ENCODE measurements at places on chromosomes 6 and 20.

GRCh38 chr20:62760856-62761758 lies 35.2 kb upstream of the MRGBP start:
- no peak for DNase-seq

DNA sequence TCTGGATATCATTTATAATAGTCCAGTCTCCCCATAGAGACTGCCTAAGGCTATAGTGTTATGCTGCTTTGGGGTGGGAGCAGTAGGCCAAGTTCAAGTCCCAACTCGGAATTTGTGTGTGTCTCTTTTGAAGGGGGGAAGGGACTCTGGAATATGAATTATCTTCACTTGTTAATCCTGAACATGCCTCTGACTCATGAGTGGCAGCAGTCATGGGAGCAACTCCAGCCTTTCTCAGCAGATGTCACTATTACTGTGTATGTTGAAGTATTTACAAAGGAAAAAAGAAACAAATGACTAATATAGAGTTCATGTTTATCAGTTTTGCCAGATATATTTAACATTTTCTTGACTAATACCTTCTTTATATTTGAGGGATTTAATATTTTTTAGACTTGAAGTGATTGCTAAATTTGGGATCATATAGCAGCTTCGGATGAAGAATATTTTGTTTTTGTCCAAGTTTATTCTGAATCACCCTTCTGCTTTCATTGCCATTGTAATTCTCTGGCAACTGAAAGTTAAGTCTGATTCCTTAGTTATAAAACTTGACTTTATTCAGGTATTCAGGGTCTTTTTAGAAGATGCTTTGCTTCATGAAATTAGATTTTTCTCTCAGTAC lies 23.4 kb downstream of the FAM217A start:
- peak; percentile 29 for DNase-seq

GRCh38 chr6:112202639-112203341 lies 51.6 kb downstream of the LAMA4 start:
- no peak for DNase-seq

DNA sequence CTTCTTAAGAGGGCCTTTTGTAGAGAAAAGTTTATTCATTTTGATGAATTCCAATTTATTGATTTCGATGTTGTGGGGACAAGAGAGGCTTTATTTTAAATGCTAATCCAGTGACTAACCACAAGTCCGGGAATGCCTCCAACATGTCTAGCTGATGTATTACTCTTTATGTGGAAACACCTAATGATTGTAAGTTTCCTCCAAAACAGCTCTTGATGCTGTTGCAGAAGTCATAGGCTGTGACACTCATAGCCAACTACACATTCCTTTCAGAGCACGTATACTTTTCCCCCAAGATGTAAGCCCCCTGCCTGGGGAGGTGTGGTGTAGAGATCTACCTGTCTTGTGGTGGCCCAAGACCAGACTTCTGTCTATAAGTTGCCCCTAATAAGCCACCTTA lies 61.3 kb upstream of the RNF24 start:
- DNase-seq, result no peak

GRCh38 chr6:69974193-69974592 lies 107.8 kb downstream of the COL19A1 start:
- DNase-seq, result no peak

- no peak for DNase-seq
Observed at GRCh38 chr6:122075084-122075838, 324.2 kb upstream of the HSF2 start.

DNA sequence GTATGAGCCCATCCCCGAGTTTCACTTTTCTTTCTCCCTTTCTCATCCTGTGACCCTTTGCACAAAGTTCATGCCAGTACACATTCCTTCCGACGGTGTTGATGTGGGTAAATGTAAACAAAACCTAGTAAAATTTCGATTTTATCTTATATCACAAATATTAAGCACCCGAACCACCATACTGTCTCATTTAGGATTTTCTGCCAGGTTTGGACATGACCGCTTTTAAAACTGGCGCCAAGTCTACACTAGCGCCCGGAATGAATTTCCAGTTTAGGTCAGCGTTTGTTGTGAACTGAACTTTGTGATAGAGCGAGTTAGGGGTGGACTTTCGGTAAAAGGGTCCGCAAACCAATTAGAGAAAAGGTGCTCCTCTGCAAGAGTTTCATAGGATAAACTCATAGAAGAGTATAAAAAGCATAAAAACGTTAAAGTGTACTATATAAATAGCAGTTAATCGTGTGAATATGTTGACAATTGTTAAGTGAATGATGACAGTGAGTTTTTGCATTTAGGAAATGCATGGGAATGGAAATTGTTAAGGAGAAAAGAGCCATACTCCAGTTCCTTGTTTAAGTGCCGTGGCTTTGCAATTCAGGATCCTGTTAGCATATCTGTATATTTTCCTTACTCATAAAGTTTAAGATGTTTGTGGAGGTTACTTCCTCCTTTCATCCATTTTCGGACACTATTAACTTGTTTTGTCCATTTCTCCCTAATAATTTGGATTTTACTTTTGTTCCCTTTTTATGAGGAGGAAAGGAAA lies 937 bp downstream of the AKAP7 start:
- no peak for DNase-seq

GRCh38 chr6:52696418-52696817 lies 25.5 kb downstream of the TMEM14A start:
- DNase-seq, result no peak

- peak; percentile 70 for DNase-seq
Observed at GRCh38 chr20:62804627-62805154, at the start of gene OGFR. OGFR (plus strand) TSS chr20:62804835; CDS start chr20:62804860, 25 bp downstream.

GRCh38 chr20:40813708-40814630 lies 124.9 kb upstream of the MAFB start:
- DNase-seq, result no peak

DNA sequence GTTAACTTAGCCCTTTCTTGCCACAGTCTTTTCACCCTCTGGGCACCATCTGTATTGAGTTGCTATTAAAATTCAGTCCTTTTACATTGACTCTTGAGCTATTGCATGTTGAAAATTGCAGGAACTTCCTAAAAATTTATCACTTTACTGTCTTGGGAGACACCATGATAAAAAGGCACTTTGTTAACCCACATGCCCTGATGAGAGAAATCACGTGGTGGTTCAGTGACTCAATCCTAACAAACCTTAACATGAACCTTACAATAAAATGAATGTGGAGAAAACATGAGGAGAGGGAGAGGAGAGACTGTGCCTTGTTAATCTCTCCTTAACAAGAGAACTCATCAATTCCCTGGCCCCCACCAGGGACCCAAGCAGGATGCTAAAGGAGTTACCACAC lies 30.8 kb downstream of the GSTA4 start:
- DNase-seq, result no peak

DNA sequence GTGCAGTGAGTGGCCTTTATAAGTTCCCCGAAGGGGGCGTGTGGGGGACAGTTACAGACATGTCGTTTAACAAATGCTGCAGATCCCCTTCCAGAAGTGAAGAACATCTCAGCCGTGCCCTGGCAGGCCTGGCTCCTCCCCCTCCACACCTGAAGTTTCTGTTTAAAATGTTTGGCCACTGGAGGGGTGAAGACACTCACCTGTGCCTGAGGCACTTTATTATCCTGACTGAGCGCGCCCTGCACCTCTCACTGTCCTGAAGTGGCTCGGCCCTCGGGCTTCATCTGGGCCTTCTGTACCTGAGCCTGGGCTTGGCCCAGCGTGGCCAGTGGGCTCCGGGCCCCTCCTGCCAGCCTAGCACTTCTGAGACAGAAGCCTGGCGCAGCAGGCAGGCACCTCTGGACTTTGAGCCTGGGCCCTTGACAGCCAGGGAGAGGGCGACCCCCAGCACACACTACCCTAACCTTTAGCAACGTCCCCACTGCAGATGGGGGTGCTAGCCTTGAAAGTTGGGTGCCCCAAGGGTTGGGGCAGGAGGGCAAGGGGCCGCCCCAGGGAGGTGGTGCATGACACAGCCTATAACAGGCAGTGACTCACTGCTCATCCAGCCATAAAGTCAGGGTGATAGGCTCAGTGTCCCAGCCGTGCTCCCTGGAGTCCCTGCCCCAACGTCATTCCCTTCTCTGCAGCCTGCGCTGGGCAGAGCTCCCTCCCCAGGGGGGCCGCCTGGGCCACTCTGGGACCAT lies 13.6 kb upstream of the GATA5 start:
- peak; percentile 70 for DNase-seq

- no peak for DNase-seq
Observed at GRCh38 chr6:48423640-48424365, 312.8 kb upstream of the PTCHD4 start.

- no peak for DNase-seq
Observed at GRCh38 chr6:150617062-150617461, 17.4 kb downstream of the PLEKHG1 start.

DNA sequence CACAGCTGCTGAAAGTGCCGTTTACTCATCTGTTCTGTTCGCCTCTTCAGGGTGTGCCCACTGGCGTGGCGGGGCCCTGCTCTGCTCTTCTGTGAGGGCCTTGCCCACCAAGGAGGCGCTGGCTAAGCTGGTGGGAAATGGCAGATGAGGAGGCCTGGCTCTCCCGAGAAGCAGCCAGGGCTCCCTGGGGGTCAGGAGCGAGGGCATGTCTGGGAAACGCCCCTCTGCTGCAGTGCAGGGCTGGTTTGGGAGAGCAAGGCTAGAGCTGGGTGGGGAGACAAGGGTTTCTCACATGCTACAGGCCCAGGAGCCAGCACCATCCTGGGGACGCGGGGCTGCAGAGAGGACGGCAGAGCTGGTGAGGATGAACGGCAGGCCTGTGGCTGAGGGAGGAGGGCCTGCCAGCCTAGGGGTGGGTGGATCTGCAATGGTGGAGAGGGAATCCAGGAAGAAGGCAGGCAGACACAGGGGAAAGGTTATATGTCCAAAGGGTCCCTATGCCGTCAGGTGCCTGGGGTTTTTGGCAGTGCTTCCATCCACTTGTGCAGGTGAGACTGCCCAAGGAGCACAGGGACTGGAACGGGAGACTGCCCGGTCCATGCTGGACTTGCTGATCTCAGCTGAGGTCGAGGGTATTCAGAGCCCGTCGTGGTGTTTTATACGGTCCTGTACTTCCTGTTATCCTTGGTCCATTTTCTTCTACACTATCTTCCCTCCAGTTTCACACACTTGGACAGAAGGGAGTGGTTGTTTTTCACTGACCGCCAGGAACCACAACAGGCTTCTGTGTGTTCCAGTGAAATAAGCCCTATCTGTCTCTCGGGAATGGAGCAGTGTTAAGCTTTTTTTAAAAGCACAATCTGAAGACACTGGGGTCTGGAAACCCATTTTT lies 119.2 kb downstream of the SYCP2 start:
- no peak for DNase-seq

DNA sequence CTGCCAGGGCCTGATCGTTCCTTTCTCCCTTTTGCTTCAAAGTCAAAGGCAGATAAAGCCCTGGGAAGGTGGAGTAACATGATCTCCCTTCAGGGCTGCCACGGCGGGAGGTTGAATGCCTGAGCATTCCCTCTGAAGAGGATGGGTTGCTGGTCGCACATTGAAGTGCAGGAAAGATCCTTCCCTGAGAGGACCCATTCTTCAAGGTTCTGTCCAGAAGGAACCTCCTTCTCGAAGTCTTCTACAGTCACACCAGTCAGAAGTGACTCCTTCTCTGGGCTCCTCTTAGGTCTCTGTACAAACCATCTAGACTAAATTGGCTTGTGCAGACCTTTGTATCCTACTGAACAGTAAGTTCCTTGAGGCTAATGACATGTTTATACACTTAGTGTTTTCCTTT lies 192.6 kb upstream of the VGLL2 start:
- DNase-seq, result no peak

DNA sequence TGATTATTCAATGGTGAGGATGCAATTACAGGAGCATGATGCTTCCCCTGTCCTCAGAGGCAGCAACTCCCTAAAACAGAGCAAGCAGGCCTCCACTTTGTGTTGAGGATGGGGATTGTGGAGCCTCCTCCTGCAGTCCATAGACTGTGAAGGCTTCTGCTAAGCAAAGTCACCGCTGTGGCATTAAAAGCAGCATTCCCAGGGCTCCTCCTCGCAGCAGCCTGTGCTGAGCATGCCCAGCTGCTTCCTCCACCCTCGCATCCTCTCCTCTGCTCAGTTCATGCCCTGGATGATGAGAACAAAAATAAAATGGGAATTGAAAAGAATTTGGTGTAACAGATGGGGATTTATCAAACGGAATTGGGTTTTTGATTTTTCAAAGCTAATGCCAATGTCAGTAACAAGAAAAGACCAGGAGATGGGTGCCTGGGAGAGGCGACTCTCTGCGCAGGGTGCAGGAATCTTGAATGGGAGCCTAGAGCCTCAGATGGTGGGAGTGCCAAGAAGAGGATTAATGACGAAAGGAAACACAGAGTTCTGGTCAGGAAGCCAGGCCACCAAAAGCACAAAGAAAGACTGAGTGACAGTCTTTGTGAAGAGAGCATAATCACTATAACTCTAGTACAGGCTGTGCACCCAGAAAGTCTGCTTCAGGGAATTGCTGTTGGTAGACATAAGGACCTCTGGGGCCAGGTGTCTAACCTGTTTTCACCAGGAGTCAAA lies 347.6 kb downstream of the TPBG start:
- DNase-seq, result no peak

DNA sequence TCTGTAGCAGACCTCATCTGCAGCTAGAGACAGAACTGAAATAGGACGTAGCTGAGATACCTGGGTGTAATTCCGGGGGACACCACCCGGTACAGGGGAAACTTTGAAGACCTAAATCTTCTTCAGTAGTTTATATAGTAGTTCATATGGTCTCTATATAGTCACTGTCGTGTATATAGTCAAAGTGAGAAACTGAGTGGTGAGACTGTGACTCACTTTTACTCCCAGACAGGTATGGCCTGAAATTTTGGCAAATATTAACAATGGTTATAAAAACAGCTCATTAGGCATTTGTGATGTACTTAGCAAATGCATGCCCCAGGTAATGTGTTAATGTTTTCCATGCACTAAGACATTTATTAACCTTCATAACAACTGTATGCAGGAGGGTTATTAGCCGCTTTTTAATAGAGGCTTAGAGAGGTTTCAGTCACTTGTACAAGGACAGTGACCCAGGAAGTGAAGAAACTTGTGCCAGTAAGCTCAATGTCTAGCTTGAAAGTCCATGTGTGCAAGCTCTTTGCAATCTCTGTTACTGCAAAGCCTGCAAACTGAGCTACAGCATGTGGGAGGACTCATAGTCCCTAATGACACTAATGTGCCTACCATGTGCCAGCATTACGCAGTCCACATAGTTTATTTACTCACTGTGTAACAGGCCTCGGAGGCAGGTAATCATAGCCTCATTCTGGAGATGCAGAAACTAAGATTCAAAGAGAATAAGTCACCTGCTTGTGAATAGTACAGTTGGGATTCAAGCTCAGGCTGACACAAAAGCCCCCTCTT lies 165.4 kb upstream of the CHD6 start:
- no peak for DNase-seq

DNA sequence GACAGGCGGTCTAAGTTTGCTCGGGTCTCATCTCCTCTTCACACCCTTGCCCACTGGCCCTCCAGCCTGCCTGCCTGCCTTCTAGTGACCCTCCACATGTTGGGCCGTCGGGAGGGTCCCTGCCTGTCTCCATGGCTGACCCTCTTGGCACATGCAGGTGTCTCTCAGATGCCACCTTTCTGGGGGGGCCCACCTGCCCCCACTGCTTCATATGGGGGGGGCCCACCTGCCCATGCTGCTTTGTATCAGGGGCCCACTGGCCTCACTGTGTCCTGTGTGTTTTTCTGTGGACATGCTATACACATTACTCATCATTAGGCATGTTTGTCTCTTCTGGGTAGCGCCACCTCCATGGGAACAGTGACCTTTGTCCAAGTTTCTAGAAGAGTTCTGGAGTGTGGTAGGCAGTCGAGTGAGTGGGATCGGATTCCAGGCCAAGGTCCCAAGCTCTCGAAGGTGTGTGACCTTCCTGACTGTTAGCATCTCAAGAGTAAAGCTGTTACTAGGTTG lies 40.4 kb upstream of the KIF25 start:
- peak; percentile 11 for DNase-seq

GRCh38 chr6:96060249-96060648 lies 44.5 kb downstream of the FUT9 start:
- no peak for DNase-seq

GRCh38 chr6:63936399-63936798 lies 300.8 kb downstream of the PHF3 start:
- DNase-seq, result no peak
